ENCODE measurements at places on chromosomes 6 and 20.

DNA sequence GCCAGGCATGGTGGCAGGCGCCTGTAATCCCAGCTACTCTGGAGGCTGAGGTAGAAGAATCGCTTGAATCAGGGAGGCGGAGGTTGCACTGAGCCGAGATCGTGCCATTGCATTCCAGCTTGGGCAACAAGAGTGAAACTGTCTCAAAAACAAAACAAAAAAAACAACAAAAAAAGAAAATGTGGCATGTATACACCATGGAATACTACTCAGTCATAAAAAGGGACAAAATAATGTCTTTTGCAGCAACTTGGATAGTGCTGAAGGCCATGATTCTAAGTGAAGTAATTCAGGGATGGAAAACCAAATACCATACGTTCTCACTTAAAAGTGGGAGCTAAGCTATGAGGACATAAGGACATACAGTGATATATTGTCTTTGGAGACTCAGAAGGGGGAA lies 96.3 kb downstream of the MYB start:
- DNase-seq = no peak

DNA sequence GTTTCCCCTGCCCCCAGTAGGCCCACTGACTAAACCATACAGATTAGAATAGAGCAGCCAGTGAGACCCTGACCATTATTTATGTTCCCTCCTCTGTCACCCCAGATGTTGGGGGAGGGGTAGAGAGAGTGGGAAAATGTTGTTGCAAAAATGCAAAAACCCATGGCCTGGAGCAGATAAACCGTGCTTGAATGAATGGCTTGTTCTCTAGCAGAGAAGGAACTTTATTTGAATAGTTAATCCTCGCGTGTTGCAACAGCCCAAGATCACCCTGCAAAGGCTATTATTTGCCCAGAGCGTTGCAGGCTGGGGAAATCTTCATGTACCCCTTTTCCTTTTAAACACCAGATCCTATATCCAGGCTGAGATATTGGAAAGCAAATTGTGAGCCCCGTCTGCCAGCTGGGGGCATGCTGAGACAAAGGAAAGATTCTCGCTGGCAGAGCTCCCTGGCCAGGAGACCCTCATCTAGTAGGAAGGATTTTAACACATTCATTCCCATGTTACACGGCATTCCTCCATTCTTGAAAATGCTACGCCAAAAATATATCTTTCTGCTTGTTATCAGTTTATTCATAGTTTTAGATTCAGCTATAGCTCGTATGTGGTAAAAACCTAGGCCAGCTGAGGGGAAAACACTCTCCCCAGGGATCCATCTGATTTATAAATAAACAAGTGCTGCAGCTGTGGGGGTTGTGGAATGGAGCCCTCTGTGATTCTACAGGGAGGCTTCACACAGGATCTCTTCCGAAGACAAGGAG lies 53.0 kb downstream of the LINC00237 start:
- no peak for DNase-seq

GRCh38 chr6:106356378-106356777 lies 4.1 kb upstream of the CRYBG1 start:
- DNase-seq = no peak

- no peak for DNase-seq
Measured at GRCh38 chr6:38498805-38499445, 140.8 kb downstream of the BTBD9 start.

DNA sequence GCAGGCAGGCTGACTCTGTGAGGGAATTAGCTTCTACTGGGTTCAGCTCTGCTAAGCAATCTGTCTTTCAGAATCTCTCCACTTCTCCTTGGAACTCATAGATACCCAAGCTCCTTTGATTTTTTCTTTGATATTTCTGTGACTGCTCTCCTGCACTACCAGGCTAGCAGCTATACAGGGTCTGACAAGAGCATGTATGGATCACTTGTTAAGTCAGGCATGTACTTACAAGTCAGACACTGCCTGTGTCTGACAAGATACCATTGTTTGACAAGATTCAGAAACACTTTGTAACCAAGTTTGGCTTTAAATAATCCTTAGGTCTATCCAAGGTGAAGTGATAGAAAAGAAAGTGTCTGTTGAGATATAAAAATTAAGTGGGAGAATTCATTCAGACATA lies 79.5 kb downstream of the SESN1 start:
- no peak for DNase-seq

DNA sequence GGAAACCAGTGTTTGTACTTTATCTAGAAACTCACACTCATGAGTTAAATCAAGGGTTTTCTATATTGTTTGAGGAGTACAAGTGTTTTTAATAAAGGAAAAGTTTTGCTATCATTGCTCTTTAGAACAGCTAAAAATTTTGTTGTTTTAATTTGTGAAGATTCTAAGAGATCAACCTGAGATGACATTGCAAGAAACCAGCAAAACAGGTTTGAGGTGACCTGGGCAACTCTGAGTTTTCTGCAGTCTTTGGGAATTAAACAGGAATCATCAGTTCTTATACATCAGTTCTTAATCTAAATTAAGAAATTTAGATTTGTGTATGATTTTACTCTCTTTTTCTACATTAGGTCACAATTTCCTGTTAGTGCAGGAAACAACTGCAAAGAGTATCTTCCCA lies 114.5 kb downstream of the JAG1 start:
- DNase-seq = no peak

GRCh38 chr20:50054231-50054547 lies 58.8 kb downstream of the UBE2V1 start:
- no peak for DNase-seq

DNA sequence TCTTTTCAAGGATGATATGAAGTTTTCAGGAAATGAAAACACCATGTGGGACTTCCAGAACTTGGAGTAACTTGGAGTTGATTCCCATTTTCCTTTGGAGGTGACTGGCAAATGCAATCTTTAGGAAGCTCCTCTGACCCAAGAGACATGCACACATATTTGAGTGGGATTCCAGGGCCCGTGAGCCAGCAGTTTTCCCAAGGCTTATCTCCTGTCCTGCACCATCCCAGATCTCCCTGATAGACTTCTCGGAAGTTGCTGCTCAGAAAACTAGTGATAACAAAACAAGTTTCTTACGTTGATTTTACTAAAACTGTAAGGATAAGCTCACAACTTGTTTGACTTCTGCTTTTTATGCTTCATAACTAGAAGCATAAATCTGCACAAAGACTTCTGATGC lies 25.6 kb downstream of the SLC35F1 start:
- no peak for DNase-seq

DNA sequence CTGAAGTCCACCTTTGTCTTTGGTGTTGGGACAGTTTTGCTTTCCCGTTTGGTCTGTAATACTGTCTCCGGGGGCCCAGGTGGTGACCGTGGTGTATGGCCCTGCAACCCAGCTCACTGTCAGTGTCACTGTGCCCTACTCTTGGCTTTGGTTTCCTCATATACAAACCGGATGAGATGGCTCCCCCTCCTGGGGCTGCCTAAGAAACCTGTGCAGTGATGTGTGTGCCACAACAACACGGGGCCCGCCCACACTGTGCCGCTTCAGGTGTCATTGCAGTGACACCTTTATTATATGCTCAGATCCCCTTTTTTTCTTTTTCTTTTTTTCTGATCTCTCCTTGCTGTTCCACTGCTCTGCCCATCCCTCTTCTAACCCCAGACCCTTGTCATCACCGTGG lies 73.9 kb downstream of the RAMACL start:
- no peak for DNase-seq

GRCh38 chr20:38608188-38608587 lies 6.6 kb downstream of the ARHGAP40 start:
- DNase-seq = no peak

DNA sequence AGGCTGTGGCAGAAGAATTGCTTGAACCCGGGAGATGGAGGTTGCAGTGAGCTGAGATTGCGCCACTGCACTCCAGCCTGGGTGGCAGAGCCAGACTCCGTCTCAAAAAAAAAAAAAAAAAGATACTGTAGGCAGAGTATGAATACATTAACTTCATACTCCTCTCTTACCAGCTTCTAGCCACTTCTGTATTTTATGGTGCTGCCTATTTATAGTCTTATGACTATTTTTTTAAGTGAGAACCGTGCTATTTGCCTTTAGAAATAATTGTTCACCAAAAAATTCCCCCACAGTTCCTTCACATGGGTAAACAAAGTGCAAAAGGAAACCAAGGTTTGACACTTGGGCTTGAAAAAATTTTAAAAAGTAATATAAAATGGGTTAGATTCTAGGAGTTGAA lies 1.5 kb upstream of the SNRNP48 start:
- DNase-seq = no peak

DNA sequence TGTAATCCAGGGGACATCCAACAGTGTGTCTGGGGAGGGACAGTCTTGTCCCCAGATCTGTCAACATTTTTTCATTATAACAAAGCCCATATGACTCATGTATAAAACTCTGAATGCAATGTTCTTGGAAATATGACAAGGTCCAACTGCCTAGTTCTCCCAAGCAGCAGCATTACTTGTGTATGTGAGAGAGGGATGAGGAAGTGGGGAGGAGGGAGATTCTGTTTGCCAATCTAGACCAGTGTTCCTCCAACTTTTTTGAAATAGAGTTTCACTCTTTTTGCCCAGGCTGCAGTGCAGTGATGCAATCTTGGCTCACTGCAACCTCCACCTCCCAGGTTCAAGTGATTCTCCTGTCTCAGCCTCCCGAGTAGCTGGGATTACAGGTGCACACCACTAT lies 394.8 kb downstream of the DHX35 start:
- no peak for DNase-seq

DNA sequence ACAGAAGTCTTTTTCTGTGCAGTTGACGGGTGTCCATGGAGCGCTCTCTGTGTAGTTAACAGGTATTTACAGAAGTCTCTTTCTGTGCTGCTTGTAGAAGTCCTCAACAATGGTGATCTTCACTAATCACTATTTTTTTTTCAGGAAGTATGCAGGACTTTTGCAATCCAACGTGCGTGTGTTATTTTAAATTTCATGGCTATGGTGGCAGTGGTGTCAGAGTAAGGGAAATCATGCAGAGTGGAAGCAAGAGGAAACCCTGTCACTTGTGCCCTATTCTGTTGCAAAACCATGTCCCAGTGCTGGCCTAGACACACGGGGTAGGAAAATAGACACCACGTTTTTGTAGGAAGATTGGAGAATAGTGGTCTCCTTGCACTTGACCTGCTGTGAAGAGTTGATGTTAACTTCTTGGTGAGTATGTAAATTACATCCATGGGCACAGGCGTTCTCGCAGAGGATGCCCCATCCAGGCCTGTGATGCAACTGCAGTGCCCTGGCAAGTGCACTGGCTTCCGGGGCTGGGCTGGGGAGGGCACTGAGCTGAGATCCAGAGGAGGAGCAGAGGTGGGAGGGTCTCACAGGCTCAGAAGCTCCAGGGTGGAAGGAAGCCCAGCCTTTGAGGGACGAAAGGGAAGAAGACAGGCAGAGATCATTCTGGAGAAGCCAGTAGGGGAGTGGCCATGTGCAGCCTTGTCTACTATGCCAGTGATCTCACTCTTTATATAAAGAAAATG lies 146.5 kb downstream of the SYCP2 start:
- DNase-seq = no peak

Data from SHP77 treated with DMSO at 0.1 percent for 48 hours (cell line).